ENCODE measurements at places on chromosomes 2 and 18.

GRCh38 chr18:79211844-79212243, 142.7 kb downstream of the ATP9B start:
- no peak for DNase-seq

DNA sequence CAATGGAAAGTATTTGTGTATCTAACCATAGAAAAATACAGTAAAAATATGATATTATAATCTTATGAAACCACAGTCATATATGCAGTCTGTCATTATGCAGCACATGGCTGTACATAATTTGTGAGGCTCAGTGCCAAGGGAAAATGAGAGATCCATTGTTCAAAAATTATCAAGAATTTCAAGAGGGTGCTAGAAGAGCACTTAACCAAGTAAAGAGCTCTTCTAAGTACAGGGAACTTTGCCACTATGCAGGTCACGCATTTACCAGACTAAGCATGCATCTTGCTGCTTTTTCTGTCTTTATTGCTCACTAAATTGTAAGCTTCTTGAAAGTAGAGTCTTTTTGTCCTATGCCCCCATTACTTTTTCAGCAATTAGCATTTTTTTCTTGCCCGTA, 438.0 kb downstream of the LRP1B start:
- DNase-seq: no peak

- DNase-seq: no peak
Observed at GRCh38 chr2:46561731-46562450, 82.5 kb downstream of the TMEM247 start.

DNA sequence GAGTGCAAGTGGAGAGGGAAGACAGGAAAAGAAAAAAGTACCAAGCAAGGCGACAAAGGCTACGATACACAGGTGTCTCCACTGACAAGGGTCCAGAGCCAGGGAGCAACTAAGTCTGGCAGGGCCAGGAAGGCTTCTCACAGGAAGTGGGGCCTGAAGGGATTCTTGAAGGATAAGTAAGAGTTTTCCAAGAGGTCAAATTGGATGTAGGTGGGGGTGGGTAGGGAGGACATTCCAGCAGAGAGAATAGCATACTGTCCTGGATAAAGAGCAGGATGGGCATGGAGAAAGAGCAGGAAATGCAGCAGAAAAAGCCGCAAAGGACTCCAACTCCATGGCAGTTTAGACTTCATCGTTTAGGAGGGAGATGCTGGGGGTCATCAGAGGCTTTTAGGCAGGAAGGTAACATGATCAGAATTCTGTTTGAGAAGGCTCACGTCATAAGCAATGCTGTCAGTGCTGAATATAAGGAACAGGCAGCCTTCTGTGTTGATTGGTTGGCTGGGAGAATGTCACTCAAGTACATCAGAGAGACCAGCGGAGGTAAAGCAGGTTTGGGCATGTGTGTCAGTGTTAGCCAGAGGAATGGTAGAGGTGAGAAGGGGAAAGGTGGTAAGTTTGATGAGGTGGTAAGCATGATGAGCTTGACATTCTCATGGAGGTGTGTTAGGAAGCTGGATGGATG, 35.1 kb downstream of the ARHGAP25 start:
- DNase-seq: no peak

DNA sequence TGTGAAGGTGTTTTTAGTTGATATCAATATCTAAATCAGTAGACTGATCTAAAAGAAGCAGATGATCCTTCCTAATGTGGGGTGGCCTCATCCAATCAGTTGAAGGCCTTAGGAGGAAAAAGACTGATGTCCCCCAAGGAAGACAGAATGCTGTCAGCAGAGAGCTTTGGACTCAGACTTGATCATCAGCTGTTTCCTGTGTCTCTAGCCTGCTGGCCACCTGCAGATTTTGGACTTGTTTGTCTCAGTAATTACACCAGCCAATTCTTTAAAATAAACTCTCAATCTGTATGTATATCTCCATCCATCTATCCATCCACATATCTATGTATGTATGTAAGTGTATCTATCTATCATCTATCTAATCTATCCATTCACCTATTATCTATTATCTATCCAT, 301.3 kb downstream of the LPIN1 start:
- DNase-seq: no peak

- DNase-seq: no peak
Observed at GRCh38 chr2:15750822-15751329, 159.2 kb downstream of the DDX1 start.

GRCh38 chr2:38230756-38231155, 146.3 kb downstream of the ATL2 start:
- no peak for DNase-seq

- no peak for DNase-seq
Observed at GRCh38 chr2:173651891-173652290, 297.2 kb downstream of the CDCA7 start.

- DNase-seq: no peak
Observed at GRCh38 chr2:73939419-73939818, 12.7 kb downstream of the DGUOK start.

GRCh38 chr2:132566379-132566778, 103.6 kb downstream of the LYPD1 start:
- DNase-seq: no peak

- no peak for DNase-seq
Observed at GRCh38 chr2:239261796-239262483, 138.9 kb downstream of the HDAC4 start.

- no peak for DNase-seq
Observed at GRCh38 chr18:57900906-57901435, 97.9 kb upstream of the ATP8B1 start.

- DNase-seq: no peak
Observed at GRCh38 chr2:225998116-225998515, 598.6 kb downstream of the NYAP2 start.

- DNase-seq: no peak
Observed at GRCh38 chr2:69514819-69515218, 77.6 kb upstream of the NFU1 start.

DNA sequence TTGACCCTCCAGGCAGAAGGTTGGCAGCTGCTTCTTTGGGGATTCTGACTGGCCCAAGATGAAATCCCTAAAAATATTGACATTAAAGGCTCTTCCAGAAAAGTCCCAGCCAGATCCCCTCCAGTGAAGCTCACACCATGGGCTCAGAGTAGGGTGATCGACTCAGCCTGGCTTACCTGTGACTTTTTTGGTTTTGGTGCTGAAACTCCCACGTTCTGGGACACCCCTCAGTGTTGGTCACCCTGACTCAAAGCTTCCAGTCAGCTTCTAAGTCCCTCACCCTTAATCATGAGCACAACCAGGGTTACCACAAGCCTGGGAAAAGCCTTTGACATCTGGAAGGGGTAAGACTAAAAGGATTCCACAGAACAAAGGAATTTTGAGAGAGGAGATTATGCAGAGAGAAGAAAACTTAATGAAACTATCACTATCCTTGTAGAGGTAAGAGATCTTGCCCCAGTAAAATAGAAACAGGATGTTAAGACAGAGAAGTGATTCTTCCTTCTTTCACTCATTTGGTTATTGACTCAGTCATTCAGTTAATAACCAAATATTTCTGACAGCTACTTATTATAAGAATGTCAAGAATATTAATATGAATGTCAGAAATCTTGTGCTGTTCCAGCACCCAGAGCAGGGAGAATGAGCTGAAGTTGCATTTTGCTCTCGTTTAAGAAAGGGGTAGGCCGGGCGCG, 66.8 kb upstream of the SEC11C start:
- no peak for DNase-seq

DNA sequence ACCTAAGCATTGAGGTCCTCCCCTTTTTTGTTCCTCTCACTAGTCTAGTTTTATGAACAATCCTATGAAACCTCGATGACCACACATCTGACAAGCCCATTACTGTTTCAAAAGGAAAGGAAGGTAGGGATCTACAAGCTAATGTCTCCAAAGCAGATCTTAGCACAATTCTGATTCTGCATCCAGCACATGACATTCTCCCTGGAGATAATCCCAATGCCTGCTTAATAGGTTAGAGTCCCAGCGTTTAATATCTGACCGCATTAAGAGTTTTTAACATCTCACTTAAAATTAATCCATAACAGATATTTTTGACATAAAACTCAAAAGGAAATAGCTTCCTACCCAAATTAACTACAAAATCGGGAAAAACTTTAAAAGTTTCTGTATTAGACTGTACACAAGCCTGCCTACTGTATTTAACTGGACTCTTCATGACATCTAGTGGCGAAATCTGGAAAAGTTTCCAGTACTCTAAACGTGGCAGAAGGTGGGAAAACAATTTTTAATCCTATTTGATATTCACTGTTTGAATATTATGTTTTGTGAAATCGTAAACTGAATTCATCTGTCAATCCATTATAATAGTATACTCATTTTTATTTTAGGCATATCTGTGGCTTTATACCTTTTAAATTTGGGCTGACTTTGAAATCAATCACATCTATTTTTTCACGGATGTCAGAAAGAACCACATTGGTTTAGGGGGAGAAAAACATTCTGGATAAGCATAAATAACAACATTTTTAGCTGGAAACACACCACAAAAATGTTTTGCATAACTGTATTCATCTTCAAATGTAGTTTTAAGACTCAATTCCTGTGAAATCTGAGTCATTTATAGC, 62.4 kb downstream of the TXNL1 start:
- DNase-seq: peak; percentile 5

DNA sequence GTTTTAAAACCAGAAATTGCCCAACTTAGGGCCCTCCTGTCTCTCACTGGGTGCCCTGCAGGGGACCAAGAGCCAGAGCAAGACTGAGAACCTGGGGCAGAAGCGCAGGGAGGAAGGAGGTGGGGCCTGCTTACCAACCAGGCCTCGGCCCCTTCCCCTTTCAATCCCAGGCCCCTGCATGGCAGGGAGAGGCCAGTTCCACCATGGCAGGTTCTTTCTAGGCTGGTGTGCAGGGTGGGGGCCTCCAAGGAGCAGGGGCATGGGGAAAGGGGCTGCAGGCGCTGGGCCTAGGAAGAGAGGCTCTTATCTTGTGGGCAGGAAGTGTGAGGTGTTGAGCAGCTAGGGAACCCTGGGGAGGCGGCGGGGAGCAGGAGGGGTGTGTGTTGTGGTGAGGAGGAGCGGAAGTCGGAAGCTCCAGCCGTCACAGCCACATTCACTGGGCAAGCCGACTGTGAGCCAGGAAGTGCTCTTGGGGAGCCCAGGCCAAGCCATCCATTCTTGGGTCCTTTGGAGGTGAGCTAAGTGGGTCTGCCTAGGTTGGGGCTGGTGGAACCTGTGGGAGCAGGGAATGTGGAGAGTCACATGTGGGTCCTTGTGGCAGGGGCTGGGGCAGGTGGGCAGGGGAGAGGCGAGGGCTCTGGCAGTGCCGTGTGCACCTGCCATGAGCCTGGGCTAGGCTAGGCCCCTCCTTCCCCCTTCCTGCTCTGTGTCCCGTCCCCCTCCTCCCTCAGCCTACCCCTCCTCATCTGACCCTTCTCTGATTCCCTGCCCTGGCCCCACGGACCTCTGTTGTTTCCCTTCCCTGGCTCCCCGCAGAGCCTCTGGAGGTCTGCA, at the start of gene PSD4:
Gene PSD4 (plus strand): TSS at position 430 of the 834 bp plus-strand sequence. CDS start 8,486 bp downstream, outside the sequence.
- DNase-seq: peak; percentile 80

GRCh38 chr2:71788186-71788525, 334.8 kb downstream of the DYSF start:
- no peak for DNase-seq

- no peak for DNase-seq
Observed at GRCh38 chr18:62720048-62720447, 4.7 kb downstream of the PHLPP1 start.

DNA sequence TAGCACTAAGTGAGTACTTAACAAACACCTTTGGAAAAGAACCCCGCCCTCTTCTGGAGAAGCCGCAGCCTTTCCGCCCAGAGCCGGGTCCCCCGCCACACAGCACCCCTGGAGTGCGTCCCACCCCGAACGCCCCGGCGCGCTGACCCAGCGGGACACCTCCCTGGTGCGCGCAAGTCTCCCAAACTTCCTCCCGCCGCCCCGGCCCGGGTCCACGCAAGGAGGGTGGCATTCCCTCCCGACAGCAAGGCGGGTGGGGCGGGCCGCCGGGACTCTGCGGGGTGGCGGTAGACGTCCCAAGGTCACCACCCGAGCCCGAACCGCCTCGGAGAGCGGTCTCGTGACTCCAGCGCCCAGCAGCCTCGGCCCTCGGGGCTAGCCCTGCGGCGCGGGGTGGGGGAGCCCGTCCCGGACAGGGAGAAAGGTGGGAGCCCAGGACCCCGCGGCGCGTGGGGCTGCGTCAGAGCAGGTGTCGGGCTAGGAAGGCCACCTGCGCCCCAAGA, 598 bp downstream of the CCDC93 start:
- peak; percentile 20 for DNase-seq

GRCh38 chr2:219073413-219074129, 12.8 kb upstream of the IHH start:
- DNase-seq: no peak

GRCh38 chr2:16931441-16931840, 265.8 kb upstream of the CYRIA start:
- no peak for DNase-seq

- no peak for DNase-seq
Observed at GRCh38 chr2:32627441-32627813, 423 bp upstream of the TTC27 start.

DNA sequence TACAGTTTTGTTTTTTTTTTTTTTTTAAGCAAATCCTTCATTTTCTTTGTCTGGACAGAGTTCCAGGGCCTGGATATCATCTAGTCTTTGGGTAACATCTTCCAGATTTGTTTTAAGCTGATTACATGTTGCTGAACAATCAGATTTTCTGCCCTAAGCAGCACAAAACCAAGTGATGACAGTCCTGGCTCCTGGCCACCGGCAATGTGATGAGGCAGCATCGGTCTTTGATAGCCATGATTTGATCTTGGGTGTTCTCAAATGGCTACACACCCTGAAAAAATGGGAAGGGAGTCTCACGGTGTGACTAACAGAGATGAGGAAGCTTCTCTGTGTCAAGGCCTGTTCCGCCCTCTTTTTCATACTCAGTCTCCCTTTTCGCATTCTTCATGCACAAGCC, 708.6 kb upstream of the ZEB2 start:
- no peak for DNase-seq

GRCh38 chr18:73283032-73283431, 415.2 kb upstream of the NETO1 start:
- no peak for DNase-seq

DNA sequence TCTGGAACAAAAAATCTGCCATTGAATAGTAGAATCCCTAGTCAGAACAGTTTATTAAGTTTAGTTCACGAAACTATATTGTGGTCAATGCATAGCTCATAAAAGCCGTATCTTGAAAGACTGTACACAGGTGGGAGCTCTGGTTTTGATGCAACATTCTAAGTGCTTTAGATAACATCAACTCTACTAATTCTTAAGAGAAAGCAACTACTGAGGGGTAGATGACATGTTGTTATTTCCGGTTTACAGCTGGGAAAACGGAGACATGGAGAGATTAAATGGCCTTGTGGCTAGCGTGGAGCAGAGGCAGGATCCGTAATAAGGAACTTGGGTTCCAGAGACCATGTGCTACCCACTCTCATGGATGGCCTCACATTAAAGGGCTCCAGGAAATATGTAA, 4.2 kb upstream of the ITGA6 start:
- no peak for DNase-seq

GRCh38 chr2:241339839-241340630, 16.1 kb upstream of the FARP2 start:
- DNase-seq: no peak

- no peak for DNase-seq
Observed at GRCh38 chr2:46315103-46315890, 18.1 kb downstream of the EPAS1 start.

Measured in GM18507 (cell line).